ENCODE measurements at places on chromosomes 7 and 10. TPM values are rescaled to one million over a fixed set of nuclear protein-coding genes. Genes with fewer than 3 reads are reported as not detected.
A peak's percentile ranks its signal among the peaks of the same experiment; 100 is the strongest.

GRCh38 chr7:101630591-101630990, 1.5 kb upstream of the MYL10 start:
- DNase-seq, result no peak
- no peak overlapping the region for H3K27ac ChIP-seq
- peaks cover 11% of the 10 kb centered on the region for H3K27me3 ChIP-seq
- H3K36me3 ChIP-seq, result no peaks in the 10 kb centered on the region
- H3K4me1 ChIP-seq, result peaks cover 15% of the 10 kb centered on the region

GRCh38 chr10:15168291-15168785, at the start of gene NMT2:
TSS of gene NMT2 (minus strand) at chr10:15168693. CDS start at chr10:15168612, 81 bp downstream.
- peak; percentile 81 for DNase-seq
- H3K36me3 ChIP-seq, result peaks cover 3% of the 10 kb centered on the region
- H3K4me3 ChIP-seq, result peak within 1 kb of the TSS; percentile 92
- H3K27ac ChIP-seq, result peak within 1 kb of the TSS; percentile 97

GRCh38 chr10:6158276-6158675, 44.5 kb upstream of the PFKFB3 start:
- no peak overlapping the region for H3K27ac ChIP-seq
- no peaks in the 10 kb centered on the region for H3K27me3 ChIP-seq
- DNase-seq, result no peak
- H3K4me3 ChIP-seq, result no peak overlapping the region

DNA sequence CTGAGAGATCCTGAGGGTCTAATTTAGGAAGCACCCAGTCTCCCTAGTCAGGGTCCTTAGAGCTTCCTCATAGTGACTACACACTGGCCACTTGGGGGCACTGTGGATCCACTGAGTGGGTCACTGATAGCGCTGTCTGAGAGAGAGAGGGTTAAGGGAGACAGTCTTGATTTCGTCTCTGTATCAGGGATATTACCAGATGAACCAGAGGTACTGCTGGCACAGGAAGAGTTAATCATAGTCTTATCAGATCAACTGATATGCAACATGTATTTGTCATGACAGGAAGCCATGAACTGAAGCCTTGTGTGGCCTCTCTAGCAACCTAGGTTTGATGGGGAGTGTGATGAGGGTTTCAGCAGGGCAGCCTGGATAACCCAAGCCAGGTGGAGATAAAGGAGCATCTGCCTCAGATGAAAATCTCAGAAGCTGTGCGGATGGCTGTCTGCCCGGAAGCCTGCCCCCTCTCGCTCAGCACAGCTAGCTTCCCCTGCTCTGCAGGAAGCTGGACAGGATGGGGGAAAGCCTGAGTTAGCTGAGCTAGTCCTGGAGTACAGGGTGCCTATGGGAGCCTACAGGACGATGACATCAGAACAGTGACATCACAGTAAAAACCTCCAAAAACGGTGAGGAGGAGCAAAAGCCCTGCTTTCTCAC, 214.0 kb upstream of the PRSS1 start:
- no peak overlapping the region for H3K4me3 ChIP-seq
- H3K4me1 ChIP-seq, result peaks cover 3% of the 10 kb centered on the region
- H3K27ac ChIP-seq, result no peak overlapping the region
- peak; percentile 65 for DNase-seq
- H3K27me3 ChIP-seq, result peaks cover 24% of the 10 kb centered on the region

DNA sequence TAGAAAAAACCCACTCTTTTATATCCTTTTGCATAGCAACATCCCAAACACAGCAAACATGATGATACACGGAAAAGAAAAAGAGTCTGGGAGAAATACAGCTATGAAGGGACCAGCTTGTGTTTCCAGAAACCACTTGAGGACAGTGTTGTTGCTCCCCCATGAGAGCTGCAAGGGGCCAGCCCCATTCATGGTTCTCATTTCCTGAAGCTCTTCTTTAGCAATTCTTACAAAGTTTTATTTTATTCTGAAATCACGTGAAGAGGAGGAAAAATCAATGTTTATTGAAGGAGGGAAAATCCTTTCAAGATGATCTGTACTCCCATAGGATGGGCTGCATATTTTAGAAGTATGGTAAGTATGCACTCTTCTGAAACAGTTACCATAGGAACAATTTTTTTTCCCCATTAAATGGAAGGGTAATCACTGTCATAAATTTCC, 17.5 kb upstream of the PRTFDC1 start:
- no peak overlapping the region for H3K27ac ChIP-seq
- H3K36me3 ChIP-seq, result no peaks in the 10 kb centered on the region
- no peak overlapping the region for H3K4me3 ChIP-seq
- H3K4me1 ChIP-seq, result no peaks in the 10 kb centered on the region
- H3K27me3 ChIP-seq, result no peaks in the 10 kb centered on the region

DNA sequence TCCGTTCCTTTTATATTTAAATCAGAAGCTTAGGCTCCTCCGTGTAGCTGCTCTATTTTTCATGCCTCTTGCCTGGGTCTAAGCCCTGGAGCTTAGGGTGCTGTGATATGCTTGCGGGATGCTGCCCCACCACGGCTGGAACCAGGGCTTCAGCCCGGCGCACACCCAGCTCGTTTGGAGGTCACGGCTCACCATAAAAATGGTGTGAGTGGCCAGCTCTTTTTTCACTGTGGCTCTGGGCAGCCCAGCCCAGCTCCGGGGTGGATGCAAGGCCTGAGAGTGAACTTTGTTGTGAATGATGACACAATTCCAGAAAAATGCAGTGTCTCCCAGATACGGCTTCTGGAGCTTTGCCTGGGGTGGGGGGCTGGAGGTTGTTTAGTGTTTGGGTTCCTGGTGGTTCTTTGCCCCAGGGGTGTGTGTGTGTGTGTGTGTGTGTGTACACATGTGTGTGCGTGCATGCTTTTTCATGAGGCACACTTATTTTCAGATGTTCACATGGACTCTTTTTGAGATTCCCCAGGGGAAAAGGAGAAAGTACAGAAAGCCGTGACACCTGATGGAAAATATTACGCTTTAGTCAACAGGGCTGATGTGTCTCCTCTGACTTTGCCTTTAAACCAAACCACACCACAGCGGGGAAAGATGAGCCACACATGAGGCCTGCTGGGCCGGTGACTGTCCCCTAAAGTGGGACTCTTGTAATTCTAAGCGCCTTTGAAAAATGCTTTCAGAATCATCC, 46.2 kb downstream of the GRK5 start:
- H3K4me1 ChIP-seq, result peaks cover 51% of the 10 kb centered on the region
- no peaks in the 10 kb centered on the region for H3K27me3 ChIP-seq
- peaks cover 3% of the 10 kb centered on the region for H3K36me3 ChIP-seq
- H3K4me3 ChIP-seq, result no peak overlapping the region
- H3K27ac ChIP-seq, result peak overlapping the region; percentile 92

- no peak overlapping the region for H3K4me3 ChIP-seq
- H3K27ac ChIP-seq, result no peak overlapping the region
- H3K4me1 ChIP-seq, result peaks cover 10% of the 10 kb centered on the region
- H3K27me3 ChIP-seq, result no peaks in the 10 kb centered on the region
- no peak for DNase-seq
- H3K36me3 ChIP-seq, result no peaks in the 10 kb centered on the region
Measured at GRCh38 chr10:25076506-25077177, 60.2 kb downstream of the THNSL1 start.

GRCh38 chr7:2243458-2243857, 1.4 kb downstream of the NUDT1 start:
- peak overlapping the region; percentile 94 for H3K4me3 ChIP-seq
- no peaks in the 10 kb centered on the region for H3K36me3 ChIP-seq
- no peak overlapping the region for H3K27ac ChIP-seq

GRCh38 chr7:97868788-97869187, 3.4 kb downstream of the ASNS start:
- peak overlapping the region; percentile 44 for H3K4me3 ChIP-seq
- DNase-seq, result no peak

- no peaks in the 10 kb centered on the region for H3K36me3 ChIP-seq
- no peak for DNase-seq
- H3K4me1 ChIP-seq, result no peaks in the 10 kb centered on the region
- no peaks in the 10 kb centered on the region for H3K27me3 ChIP-seq
Measured at GRCh38 chr7:15215616-15216015, 313.1 kb upstream of the DGKB start.

DNA sequence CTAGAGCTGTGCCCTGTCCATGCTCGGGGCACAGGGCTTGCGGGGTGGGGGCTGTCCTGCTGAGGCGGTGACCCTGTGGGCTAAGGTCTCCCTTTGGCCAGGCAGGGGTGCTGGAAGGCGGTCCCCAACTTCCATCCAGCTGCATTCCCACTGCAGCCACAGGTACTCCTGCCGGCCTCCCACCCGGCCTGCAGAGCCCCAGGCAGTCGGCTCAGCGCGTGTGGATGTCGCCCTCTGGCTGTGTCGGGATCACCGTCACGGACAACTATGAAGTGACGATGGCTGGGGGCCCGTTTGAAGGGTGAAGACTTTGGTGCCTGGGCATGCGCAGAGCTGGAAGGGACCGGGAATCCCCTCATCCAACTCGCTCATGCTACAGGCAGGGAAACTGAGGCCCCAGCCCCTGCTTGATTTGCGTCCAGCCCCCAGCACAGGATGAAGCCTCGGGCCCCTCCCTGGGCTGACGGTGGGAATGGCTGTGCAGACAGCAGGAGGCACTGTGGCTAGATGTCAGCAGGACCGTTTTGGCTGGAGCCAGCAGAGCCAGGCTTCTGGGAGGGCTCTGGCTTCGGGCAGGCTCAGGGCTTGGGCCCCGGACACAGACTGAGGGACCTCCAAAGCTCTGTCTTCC, 2.3 kb upstream of the TMEM184A start:
- peak overlapping the region; percentile 35 for H3K27ac ChIP-seq
- H3K4me1 ChIP-seq, result no peaks in the 10 kb centered on the region
- no peak overlapping the region for H3K4me3 ChIP-seq
- DNase-seq, result no peak

GRCh38 chr7:37433166-37433565, 15.5 kb downstream of the ELMO1 start:
- peaks cover 11% of the 10 kb centered on the region for H3K4me1 ChIP-seq
- H3K4me3 ChIP-seq, result no peak overlapping the region
- H3K36me3 ChIP-seq, result no peaks in the 10 kb centered on the region

- DNase-seq, result peak; percentile 21
- H3K4me1 ChIP-seq, result peaks cover 64% of the 10 kb centered on the region
- no peaks in the 10 kb centered on the region for H3K27me3 ChIP-seq
Measured at GRCh38 chr7:138186951-138187351, 110.7 kb downstream of the AKR1D1 start.

DNA sequence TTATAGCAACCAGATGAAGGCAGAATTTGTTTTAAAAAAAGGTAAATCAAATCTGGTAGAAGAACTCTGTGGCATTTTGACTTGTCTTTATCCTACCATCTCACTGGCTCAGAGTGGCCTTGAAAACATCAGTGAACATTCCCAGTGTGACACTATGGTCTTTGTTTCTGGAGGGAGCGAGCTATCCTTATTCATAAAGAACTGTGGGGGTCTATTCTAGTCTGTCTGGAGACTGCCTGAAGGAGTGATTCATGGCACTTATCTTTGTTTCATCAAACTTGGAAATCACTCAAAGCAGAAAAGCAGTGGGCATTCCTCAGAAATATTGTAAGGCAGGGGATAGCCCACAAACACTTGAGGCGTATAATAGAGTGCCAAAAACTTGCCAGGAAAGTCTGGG, 719.1 kb downstream of the PCDH15 start:
- DNase-seq, result no peak
- H3K36me3 ChIP-seq, result peaks cover 3% of the 10 kb centered on the region
- peak overlapping the region; percentile 34 for H3K4me3 ChIP-seq
- no peaks in the 10 kb centered on the region for H3K27me3 ChIP-seq
- H3K4me1 ChIP-seq, result peaks cover 30% of the 10 kb centered on the region

DNA sequence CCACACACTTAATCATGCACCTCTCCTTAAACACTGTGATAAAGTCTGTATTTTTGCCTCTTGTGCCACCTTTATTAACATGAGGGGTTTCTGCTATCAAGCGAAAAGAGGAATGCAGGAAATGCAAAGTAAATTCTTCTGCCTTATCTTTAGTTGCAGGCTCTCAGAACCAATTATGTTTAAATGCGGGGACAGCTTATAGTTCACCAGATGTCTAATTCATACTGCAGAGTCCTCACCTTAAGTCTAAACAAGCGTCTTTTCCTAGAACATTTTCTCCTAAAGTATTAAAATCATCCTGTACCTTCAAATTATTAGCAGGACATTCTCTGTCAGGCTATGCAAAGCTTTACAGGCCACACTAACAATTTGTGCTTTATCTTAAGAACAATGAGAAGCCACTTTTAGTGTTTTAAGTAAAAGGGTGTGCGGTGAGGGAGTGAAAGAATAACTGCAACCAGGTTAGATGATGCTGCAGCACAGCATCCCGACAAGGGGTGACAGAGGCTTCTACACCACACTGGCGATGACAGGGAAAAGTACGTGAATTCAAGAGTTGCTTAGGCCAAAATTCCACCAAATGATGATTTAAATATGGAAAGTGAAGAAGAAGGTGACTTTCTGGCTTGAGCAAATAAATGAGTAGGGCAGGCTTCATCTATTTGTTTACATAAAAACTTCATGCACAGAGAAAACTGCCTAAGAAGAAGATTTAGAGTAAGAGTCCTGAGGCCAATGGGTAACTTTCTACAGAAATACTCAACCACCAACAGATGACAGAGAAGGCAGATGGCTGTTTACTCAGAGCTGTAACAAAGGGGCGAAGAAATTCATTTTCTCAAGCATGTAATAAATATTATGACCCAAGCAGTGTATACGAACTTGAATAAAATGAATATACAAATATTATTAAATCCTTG, 36.0 kb downstream of the EZH2 start:
- no peak overlapping the region for H3K4me3 ChIP-seq
- H3K36me3 ChIP-seq, result no peaks in the 10 kb centered on the region
- H3K27ac ChIP-seq, result no peak overlapping the region
- H3K4me1 ChIP-seq, result peaks cover 43% of the 10 kb centered on the region
- no peak for DNase-seq
- no peaks in the 10 kb centered on the region for H3K27me3 ChIP-seq

- peak overlapping the region; percentile 98 for H3K27ac ChIP-seq
- no peaks in the 10 kb centered on the region for H3K36me3 ChIP-seq
- no peak for DNase-seq
- H3K4me3 ChIP-seq, result peak overlapping the region; percentile 2
Measured at GRCh38 chr10:16966991-16967865, 150.0 kb upstream of the RSU1 start.

DNA sequence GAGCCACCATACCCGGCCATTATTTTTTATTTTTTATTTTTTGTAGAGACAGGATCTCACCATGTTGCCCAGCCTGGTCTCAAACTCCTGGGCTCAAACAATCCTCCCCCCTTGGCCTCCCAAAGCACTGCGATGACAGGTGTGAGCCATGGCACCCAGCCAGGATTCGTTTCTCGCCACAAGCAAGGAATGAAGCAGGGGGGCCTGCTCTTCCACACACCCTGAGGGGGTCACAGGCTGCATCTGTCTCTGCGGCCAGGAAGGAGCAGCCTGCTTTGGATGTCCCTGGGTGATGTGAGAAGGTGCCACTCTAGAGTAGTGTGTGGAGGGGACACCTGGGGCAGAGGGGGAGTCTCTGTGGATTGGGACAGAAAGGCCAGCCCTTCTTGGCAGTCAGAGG, 61.3 kb upstream of the TNRC18 start:
- H3K4me3 ChIP-seq, result no peak overlapping the region
- H3K27me3 ChIP-seq, result no peaks in the 10 kb centered on the region
- peaks cover 6% of the 10 kb centered on the region for H3K4me1 ChIP-seq
- no peak for DNase-seq

Gene ITGB8
- 19.9 TPM for total RNA-seq

Gene AKR1B15
- total RNA-seq, result not detected

Gene STEAP2
- 1.6 TPM for total RNA-seq

Gene TMEM270
- not detected for total RNA-seq

Gene MYO3A
- 0.82 TPM for total RNA-seq

Gene OPALIN
- total RNA-seq, result not detected

Gene BTBD16
- total RNA-seq, result not detected

Gene OR2A42
- total RNA-seq, result not detected

Gene PIP
- not detected for total RNA-seq
